ENCODE measurements at places on chromosomes 2 and 18. TPM values are rescaled to one million over a fixed set of nuclear protein-coding genes. Genes with fewer than 3 reads are reported as not detected.

GRCh38 chr2:215149894-215150293 is 11.5 kb upstream of the ABCA12 start:
- H3K27ac ChIP-seq: no peak overlapping the region
- no peak for DNase-seq
- no peaks in the 10 kb centered on the region for H3K4me1 ChIP-seq
- H3K4me3 ChIP-seq: no peak overlapping the region
- H3K27me3 ChIP-seq: no peaks in the 10 kb centered on the region

The TSHZ1 gene
- 18.3 TPM for total RNA-seq

The HTR2B gene
- 0.98 TPM for total RNA-seq

DNA sequence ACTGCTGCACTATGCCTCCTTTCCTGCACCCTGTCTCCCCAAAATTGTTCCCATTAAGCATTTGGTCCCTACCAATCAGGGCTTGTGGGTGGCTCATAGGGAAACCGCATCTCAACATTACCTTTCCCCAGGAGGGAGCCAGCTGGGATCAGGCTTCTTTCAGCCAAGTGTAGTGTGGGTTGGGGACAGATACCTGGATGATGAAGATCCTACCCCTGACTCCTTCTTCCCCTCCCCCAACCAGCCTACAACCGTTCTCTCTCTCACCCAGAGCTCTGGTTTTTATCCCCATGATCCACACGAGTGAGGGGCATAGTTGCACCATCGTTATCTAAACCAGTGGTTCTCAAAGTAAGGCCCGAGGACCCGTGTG is 40.0 kb downstream of the ACOXL start:
- H3K36me3 ChIP-seq: no peaks in the 10 kb centered on the region
- H3K27me3 ChIP-seq: no peaks in the 10 kb centered on the region
- no peak overlapping the region for H3K27ac ChIP-seq
- H3K4me3 ChIP-seq: no peak overlapping the region
